ENCODE measurements at places on chromosomes 12 and 14.

DNA sequence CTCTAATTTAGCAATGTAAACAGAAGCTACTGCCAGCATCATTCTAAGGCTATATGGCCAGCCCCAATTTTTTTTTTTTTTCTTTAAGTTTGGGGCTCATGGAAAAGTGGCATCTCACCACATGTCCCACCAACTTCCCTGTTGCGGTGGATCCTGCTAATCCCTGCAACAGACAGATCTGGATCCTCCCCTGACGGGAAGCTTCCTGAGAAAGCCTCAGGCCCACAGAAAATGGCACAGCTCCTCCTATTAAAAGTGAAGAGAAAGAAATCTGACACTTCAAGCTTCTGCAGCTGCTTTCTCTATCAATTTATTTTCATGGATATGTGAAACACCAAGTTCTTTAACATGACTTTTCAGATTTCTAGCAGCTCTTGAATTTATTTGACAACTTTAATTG, 433.8 kb upstream of the DCN start:
- no peak for DNase-seq

GRCh38 chr14:96592591-96593386, 90.6 kb downstream of the PAPOLA start:
- DNase-seq: no peak

DNA sequence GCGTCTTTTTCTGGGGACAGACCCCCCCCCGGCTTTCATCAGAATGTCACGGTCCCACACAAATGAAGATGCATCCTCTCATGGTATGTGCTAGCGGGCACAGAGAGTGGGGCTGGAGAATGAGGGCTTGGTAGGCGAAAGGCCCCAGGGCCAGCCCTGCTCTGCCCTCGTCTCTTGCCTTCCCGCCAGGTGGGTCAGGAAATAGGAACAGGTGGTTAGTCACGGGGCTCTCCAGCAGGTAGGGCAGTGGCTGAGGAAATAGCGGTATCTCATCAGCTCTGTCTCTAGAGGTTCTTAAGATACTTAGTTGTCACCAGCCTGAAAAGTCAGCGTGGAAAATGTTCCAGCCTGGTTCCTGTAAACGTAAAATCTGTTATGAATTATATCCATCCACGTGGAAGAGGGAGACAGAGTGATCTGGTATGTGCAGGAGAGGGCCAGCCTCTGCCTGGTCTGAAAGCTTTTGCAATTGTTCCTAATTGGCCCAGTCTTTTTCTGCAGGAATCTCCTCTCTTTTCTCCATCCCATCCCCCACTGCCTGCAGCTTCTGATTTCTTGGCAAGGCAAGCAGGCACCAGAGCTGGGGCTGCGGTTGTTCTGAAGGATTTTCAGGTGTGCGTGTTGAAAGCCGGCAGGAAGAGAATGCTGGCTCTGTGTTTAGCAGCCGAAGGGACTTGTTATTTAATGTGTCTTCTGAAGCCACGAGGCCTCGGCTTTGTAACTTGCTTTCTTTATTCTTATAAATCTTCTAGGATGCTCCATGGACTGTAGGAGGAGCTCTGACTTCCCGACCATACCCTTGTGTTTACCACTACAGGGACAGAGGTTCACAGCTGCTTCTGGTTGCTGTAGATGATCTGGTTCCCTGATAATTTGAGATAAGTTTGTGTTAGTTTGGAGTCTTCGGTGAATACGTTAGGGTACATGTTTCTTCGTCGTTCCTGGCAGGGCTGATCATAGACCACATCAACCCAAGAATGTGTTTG, 131.1 kb downstream of the CACNA1C start:
- DNase-seq: no peak

DNA sequence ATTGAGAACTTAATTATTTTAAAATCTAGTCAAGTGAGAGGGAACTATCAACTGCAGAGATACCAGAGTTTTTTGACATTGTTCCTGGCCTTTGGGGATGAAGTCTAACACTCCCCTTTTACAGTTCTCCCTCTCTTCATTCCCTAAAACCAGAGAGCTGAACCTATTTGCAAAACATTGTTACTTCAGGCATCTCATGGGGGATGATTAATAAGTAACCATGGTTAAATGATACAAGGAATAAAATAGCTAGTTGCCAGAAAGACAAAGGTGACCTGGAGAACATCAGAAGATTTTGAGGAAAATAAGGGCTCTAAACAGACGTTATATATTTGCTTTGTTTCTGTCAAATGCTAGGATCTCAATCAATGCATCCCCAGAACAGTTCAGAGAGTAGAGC, 42.3 kb downstream of the PDE6H start:
- DNase-seq: no peak

DNA sequence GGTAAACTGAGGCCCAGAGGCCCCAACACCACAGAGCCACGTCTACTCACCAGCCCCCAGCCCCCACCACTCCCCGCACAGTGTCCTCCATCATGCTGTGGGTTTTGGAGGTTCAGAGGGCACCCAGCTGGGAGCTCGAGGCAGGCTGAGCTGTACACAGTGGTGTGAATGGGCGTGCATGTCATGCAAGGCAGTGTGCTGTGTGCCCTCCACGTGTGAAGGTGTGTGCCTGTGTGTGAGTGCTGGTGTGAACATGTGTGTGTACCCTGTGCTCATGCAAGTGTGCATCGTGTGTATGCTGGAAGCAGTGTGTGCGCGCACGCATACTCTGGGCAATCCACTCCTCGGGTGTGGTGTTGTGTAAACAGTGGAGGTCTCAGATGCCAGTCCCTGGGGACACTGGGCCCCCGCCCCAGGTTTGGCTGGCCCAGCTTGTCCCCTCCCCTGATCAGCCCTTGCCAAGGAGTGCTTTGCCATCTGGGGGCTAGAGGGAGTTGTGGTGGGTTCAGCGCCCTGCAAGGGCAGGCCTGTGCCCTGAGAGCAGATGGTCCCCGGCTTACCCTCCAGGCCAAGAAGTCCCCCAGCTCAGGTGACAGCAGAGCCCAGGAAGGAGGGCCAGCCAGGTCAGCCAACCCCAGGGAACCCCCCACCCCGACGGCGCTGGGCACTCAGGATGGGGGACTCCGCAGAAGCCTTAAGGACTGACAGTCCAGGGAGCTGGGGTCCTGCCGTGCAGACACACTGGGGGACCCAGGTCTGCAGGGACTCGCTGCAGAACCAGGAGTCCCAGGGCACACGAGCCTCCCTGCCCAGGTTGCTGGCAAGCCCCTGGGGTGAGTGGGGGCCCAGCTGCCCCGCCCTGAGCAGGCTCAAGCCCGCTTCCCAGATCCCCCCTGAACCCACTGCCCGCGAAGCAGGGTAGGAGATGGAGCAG, 23.8 kb upstream of the GPR132 start:
- DNase-seq: no peak

- no peak for DNase-seq
Observed at GRCh38 chr14:88069677-88070076, 64.7 kb downstream of the GPR65 start.

All from NCI-H1436 (cell line).